Colonic mucosa (tissue), 4 donors: ENCODE measurements at places on chromosomes 1 and 21. TPM values are rescaled to one million over a fixed set of nuclear protein-coding genes. Genes with fewer than 3 reads are reported as not detected.

Gene HRNR
- not detected for total RNA-seq

Gene SPRR2G
- total RNA-seq: not detected

Gene TMEM35B
- 14.6 TPM for total RNA-seq

Gene CCDC185
- total RNA-seq: not detected

Gene CD1C
- 0.32 TPM for total RNA-seq

Gene AIDA
- 44.1 TPM for total RNA-seq

Gene PRMT6
- 19.1 TPM for total RNA-seq

Gene GUCA2B
- 44.5 TPM for total RNA-seq

Gene PUM1
- total RNA-seq: 124 TPM

Gene LRRC39
- not detected for total RNA-seq

Gene TMPRSS3
- 1.2 TPM for total RNA-seq

Gene LPAR3
- total RNA-seq: 3.6 TPM

GRCh38 chr1:38028105-38028591, 15.6 kb downstream of the UTP11 start:
- DNase-seq: no peak

- no peak for DNase-seq
Measured at GRCh38 chr1:17245816-17246325, 3.0 kb upstream of the PADI3 start.

GRCh38 chr1:91889717-91890459, 3.9 kb upstream of the TGFBR3 start:
- no peak for DNase-seq

- DNase-seq: no peak
Measured at GRCh38 chr1:95956215-95956614, 722.2 kb downstream of the RWDD3 start.

- no peak for DNase-seq
Measured at GRCh38 chr1:179077396-179077795, 4.5 kb upstream of the TOR3A start.

- DNase-seq: no peak
Measured at GRCh38 chr21:37912616-37913015, 3.6 kb downstream of the KCNJ6 start.

DNA sequence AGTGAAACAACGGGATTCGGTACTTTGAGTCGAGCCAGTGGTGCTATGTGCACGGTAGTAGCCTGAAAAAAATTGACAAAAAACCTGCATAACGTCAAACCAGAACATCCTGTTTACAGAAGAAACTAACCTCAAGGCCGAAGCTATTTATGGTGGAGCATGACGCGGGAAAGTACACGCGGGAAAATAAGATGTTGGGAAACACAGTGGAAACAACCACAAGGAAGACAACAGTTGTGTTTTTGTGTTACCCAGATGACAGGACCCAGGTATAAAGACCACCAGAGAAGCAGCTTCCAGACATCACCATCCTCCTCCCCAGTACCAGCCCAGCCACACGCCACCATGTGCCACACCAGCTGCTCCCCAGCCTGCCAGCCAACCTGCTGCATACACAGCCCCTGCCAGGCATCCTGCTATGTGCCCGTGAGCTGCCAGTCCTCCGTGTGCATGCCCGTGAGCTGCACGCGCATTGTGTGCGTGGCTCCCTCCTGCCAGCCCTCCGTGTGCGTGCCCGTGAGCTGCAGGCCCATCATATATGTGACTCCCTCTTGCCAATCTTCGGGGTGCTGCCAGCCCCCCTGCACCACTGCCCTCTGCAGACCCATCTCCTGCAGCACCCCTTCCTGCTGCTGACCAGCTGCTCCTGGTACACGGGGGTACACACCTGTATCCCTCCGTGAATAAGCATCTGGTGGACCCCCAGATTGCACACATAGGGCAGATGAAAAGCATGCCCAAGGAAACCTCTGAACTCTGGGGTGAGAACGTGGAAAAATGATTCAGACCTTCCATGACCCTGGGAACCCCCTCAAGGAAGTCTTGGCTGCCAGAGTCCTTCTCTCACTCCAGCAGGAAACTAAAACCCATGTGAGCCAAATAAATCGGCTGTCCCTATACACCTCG, at the start of gene KRTAP12-3:
TSS of gene KRTAP12-3 (plus strand) at position 298 of the 906 bp plus-strand sequence. CDS start at position 346, 48 bp downstream.
- DNase-seq: no peak

DNA sequence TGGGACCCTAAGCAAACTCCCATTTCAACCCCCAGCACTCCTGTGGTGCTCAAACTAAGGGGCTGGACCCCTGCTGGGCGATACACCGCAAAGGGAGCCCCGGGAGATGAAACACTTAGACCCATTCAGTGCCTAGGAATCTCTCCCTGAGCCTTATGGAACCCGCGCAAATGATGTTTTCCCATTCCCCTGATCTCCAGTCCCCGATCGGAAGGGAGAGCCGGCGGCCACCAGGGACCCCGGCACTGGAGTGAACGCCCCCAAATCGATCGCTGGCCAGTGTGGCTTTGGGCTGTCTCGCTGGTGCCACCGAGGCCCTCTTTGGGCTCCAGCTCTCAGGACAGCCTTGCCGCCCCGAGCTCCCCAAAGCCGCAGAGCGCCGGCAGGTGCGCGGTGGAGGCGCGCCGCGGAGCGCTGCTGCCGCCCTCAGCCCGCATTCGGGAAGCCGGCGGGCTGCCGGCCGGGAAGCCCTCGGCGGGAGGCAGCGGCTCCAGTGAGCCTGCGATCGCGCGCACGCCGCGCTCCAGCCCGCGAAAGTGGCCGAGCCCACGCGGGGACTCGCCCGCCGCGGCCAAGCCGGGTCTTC, 1.1 kb downstream of the PLXNA2 start:
- no peak for DNase-seq

- DNase-seq: no peak
Measured at GRCh38 chr1:245126530-245126929, 28.3 kb upstream of the KIF26B start.

DNA sequence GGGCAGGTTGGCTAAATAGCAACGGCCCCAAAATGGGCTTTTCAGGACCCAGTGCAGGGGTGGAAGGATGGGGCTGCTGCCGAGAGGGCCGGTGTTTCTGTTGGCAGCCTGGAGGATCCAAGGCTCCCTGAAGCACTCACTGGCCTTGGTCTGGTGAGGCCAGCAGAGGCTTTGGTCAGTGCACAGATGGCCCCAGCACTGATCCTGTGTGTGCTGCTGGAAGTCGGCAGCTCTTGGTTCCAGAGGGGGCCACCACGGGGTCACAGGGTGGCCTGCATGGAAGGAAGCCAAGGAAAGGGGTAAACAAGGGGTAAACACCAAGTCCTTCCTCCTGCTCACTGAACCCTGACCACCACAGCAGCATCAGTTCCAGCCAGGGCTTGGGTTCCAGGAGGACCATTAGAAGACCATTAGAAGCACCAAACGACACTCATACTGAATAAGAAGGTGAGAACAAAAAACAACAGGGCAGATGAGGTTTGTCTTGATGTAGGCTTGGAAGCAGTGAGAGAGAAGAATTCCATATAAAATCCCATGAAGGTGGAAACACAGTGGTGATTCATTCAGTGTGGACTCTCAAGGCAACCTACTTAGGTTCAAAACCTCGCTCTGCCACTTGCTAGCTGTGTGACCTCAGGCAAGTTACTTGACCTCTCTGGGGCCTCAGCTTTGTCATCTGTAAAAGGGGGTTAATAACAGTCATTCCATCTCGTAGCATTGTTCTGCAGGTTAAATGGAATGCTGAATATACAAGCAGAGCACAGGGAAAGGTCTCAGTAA, 184.5 kb downstream of the RUNX1 start:
- DNase-seq: no peak

DNA sequence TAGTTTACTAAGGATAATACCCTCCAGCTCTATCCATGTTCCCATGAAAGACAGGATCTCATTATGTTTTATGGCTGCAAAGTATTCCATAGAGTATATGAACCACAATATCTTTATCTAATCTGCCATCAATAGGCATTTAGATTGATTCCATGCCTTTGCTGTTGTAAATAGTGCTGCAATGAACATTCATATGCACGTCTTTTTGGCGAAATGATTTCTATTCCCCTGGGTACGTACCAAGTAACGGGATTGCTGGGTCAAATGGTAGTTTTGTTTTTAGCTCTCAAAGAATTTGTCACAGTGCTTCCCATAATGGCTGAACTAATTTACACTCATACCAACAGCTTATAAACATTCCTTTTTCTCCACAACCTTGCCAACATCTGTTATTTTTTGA, 750.9 kb downstream of the BRINP3 start:
- DNase-seq: no peak

GRCh38 chr1:21568809-21569385, 59.7 kb downstream of the ALPL start:
- no peak for DNase-seq
